Posterior vena cava (tissue), 2 donors: ENCODE measurements at places on chromosomes 7 and 10. TPM values are rescaled to one million over a fixed set of nuclear protein-coding genes. Genes with fewer than 3 reads are reported as not detected.
A peak's percentile ranks its signal among the peaks of the same experiment; 100 is the strongest.

GRCh38 chr7:44634839-44635591 is 28.6 kb downstream of the OGDH start:
- DNase-seq = no peak

GRCh38 chr10:77004917-77005564 is 632.6 kb downstream of the KCNMA1 start:
- no peak for DNase-seq

- DNase-seq = peak; percentile 62
These were observed 63.3 kb upstream of the NANOS1 start for GRCh38 chr10:118966076-118966849.

GRCh38 chr7:26397796-26398426 is 106.2 kb downstream of the SNX10 start:
- peak; percentile 86 for DNase-seq

DNA sequence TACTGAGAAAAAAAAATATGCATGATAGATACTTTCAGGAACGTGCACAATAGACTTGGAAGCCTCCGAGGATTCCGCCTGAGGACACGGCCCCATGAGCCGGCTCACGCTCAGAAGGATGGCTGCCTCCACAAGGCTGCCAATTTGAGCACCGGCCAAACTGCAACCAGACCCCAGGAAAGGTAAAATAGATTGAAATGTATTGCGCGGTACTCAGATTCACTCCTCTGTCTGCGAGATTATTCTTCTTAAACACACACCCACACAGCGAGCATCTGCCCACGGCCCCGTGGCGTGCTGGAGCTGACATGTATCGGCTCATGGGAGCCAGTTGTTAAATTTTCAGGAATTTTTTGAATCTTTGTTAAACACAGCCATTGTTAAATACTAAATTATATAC is 653.2 kb upstream of the MKI67 start:
- no peak for DNase-seq

The TMEM229A gene
- 0.10 TPM for total RNA-seq
